ENCODE measurements at places on chromosomes 12 and 14.

GRCh38 chr12:61220337-61220736, 1039.9 kb upstream of the USP15 start:
- no peak for DNase-seq

GRCh38 chr12:107557026-107557425, 128.6 kb upstream of the PWP1 start:
- no peak for DNase-seq

- DNase-seq, result no peak
Observed at GRCh38 chr14:59274991-59275391, 86.5 kb downstream of the DAAM1 start.

GRCh38 chr14:56154321-56154720, 36.1 kb downstream of the PELI2 start:
- DNase-seq, result no peak

GRCh38 chr12:65881965-65882413, 57.7 kb downstream of the HMGA2 start:
- no peak for DNase-seq

- no peak for DNase-seq
Observed at GRCh38 chr14:58587271-58587670, 50.5 kb upstream of the DACT1 start.

DNA sequence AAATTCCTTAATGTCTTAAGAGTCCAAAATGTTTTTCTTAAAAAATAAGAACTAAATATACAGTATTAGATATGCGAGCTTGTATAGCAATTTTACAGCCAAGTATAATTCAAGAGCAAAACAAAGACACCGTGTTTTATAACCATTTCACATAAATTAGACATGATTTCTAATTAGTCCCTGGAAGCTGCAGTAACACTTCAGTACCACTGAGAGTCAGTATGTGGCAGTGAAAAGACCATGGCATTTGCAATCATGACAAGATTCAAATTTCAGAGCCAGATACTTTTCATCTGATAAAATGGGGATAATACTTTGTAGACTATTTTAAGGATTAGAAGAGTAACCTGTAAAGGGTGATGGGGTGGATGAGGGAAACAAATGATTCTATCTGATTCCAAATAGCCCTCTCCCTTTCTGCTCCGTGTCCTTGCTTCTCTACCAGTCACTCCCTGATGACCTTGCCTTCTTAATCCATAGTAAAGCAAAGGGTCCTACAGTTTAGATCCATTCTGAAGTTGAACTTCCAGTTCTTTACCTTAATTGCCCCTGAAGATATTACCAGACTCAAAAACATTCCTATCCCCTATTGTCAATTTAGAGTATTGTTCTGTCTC, 145.4 kb upstream of the ABCD2 start:
- no peak for DNase-seq

DNA sequence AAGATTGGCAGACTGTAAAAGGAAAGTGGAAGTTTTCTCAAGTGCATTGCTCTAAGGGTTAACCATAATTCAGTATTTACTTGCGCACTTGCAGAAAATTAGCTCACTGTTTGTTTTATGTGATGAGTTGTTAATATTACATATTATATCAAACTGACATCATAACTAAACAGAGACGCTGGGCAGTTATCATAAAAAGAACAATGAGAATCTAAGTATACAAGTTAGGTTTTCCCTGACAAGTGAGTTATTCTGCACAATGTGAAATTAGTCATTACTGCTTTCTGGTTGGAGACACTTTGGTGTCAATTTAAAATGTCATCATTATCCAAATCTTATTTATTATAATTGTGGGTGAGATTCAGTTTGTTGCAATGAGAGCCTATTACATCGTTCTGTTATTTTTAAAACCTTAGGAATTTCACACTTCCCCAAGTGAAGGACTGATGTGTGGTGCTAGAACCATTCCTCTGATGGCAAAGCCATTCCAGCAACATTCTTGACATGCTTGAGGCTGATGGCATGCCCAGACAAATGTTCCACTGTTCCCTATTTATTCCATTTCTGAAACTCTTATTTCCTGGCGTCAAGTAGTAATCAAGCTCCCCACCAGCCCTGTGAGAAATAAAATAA, 90.1 kb upstream of the FLRT2 start:
- no peak for DNase-seq

DNA sequence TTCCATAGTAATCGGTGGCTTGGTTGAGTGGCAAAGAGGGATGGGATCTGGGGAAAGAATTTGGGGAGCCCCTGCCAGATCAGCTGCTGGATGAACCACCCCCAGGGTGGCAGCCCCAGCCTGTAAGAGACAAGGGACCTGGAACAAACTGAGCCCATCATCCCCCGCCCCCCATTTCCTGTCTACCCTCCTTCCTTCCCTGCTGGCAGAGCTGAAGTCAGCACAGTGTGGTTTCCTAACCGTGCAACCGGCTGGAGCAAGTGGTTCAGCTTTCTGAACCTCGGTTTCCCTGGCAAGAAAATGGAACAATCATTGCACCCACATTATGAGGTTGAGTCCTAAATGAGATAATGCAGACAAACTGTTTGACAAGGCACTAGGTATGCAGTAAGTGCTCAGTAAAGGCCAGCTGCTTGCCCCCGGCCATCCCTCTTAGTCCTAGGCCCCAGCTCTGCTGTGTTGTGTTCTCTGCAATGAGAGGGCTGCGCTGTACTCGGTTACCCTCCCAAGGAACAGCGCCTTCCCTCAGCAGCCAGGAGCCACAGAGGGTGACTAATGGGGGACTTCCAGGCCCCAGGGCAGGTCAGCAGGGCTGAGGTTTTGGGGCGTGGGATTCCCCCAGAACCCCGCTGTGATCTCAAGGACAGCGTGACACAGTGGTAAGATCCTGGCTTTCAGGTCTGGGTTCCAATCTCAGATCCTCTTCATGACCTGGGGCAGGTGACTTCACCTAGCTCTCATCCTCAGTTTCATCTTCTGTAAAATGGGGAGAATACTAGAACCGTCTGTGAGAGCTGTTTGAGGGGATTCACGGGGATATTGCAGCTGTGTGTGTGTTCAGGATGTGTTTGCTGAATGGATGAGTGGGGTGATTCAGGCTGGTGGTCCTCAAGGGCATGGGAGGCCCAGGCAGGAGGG, 16.5 kb downstream of the SELPLG start:
- peak; percentile 45 for DNase-seq

DNA sequence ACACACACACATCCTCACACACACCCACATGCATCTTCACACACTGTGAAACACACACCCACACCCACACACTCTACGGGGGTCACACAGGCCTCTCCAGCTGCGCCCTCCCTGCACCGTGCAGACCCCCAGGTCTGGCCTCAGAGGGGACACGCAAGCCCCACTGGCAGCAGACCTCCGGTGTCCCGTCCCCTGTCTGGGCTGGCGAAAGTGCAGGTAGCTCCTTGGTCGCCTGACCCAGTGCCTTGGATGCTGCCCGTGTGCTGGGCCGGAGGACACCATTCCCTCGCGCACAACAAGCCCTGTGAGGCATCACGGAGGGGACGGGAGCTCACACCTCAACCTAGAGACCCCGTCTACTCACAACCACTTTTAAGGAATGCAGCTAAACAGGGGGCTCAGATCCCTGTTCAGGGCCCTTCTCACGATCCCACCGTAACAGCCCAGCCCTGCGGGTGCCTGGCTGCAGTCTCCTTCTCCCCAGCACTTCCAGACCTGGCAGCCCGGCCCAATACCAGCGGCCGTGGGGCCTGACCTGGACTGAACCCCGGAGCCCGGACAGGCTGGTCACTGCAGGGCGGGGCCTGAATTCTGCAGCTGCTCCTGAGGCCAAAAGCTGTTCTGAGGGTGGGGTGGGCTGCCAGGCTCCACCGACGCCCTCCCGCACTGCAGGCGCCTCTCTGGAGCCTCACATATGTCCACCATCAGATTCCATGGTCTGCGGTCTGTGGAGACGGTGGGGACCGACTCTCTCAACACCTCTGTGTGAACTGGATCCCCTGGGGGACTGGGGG, 42.1 kb upstream of the FZD10 start:
- no peak for DNase-seq

DNA sequence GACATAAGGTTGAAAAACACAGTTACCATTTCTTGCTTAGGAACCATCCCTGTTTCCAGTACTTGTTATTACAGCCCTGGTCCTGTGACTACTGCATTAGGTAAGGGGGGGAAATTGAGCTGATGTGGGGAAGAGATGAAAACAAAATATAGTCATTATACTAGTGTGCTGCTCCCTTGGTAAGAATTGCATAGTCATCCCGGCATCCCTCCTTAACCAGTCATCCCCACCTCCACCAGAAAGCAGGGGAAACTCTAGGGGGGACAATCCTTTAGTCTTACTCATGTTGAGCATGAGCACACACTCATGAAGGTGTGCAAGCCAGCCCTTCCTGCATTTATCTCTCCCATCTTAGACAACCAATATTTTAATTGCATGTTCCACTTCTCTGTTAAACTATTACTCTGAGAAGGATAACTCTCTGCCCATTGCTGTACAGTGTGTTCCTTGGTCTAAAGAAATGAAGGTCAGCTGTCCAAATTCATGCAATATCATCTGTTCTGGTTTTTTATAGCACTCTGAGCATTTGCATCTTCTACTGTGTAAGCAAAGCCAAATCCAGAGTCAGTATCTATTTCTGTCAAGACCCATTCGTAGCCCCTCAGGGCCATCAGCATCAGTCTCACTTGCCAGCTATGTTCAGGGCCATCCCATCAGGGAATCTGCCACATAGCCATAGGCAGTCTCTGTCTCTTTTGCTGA, 46.8 kb downstream of the TMEM30B start:
- no peak for DNase-seq

GRCh38 chr12:29242921-29243431, 93.9 kb downstream of the FAR2 start:
- no peak for DNase-seq

DNA sequence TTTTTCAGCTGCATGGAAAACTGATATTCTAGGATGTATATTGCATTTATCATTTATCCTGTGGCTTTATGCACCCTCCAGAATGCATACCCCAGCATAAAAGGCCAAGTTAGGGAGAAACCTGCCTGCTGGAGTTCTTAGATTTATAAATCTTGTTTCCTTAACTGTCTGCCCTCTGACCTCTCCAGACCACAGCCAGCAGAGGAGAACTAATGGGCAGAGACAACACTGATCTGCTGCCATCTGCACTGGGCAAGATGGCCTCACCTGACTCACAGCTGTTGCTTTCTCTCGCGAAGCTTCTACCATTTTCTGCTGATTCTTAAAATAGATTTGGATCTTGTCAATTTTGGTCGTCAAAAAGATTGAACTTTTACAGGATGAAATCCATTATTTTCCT, 65.8 kb downstream of the PPP2R5C start:
- DNase-seq, result no peak

- DNase-seq, result no peak
Observed at GRCh38 chr14:54867011-54867410, 35.6 kb downstream of the GCH1 start.

DNA sequence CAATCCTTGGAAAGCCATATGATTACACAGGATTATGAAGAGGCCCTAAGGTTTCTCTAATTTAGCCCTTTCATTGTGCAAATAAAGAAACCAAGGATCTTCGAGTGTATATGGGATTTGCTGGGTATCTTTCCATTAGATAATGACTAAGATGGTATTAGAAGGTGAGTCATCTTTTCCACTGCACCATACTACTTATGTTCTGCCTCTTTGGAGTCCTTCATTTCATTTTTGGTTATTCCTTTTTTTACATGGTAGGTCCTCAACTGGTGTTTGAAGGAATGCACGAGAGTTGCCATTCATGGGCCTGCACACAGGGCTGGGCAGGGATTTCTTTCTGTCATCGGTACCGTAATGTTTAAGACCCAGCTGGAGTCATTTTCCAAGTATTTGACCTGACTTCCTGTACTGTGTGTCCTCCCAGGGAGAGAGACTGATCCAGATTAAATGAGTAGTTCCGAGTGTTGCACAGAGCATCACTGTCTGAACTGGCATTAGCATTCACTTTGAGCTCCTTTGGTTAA, 85.7 kb downstream of the BORCS5 start:
- no peak for DNase-seq

GRCh38 chr12:88057994-88058718, 29.0 kb upstream of the C12orf50 start:
- no peak for DNase-seq

GRCh38 chr12:95721320-95721719, 69.2 kb downstream of the NTN4 start:
- DNase-seq, result no peak

- DNase-seq, result no peak
Observed at GRCh38 chr12:1744932-1745331, 54.1 kb downstream of the ADIPOR2 start.

DNA sequence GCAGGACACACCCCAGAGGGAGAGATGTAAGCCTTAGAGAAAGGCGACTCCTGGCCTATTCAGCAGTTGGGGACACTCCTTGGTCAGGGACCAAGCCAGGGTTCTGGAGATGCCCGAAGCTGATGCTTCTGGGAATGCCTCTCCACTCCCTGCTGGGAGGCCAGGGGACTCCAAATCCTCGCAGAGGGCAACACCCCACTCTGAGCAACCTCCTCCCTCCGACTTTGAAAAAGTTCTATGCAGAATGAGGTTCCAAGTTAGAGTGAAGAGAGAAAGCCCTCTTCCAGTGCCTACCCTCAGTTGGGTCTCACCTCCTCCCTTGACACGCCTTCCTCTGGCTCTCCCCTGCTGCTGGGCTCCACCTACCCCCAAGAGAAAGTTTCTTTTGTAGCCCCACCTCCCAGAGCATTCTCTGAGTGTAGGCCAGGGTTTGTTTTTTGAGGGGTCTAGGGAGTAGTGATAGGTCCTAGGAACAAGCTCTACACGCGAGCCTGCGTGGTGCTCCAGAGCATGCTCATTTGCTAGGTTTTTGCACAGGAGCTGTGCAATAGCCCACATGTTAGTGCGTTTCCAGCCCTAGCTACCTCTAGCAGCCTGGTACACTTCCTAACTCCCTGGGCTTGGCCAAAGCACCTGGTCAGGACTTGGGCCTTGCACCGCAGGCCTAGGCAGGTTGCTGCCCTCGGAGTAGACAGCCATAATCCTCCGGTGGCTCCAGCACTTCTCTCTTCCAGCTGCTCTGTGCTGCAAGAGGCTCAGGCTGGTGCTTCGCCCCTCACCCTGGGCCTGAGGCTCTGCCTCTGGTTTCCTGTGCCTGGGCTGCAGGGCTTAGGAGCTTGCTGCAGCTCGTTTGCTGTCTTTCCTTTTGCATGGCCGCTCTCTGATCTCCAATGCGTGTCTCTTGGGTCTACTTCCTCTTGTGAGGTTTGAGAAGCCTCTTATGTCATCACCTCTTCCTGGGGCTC, 590 bp upstream of the CEBPE start:
- DNase-seq, result no peak

GRCh38 chr12:60257063-60257462, 661.2 kb downstream of the SLC16A7 start:
- DNase-seq, result no peak

DNA sequence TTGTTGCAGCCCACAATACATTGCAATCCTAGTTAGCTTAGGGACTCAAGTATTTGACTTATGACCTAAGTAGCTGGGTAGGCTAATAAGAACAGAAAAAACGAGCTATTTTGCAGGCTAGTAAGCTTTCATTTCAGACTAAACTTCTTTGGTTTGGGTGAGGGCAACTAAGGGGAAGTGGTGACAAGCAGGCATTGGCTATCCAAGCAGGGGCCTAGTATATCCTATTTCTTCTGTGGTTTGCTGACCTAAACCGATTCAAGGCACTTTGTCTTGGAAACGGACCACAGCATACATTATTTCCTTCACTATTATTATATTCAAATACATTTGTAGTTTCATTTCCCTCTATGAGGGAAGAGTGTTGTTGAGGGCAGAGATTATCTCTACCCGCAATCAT, 21.6 kb upstream of the SLC5A8 start:
- no peak for DNase-seq

All from stimulated activated CD8-positive, alpha-beta memory T cell treated with anti-CD3 and anti-CD28 coated beads, Interleukin-7, amount 100 ng/mL, for 1 hour (primary cell).